ENCODE measurements at places on chromosomes 11 and 22.

DNA sequence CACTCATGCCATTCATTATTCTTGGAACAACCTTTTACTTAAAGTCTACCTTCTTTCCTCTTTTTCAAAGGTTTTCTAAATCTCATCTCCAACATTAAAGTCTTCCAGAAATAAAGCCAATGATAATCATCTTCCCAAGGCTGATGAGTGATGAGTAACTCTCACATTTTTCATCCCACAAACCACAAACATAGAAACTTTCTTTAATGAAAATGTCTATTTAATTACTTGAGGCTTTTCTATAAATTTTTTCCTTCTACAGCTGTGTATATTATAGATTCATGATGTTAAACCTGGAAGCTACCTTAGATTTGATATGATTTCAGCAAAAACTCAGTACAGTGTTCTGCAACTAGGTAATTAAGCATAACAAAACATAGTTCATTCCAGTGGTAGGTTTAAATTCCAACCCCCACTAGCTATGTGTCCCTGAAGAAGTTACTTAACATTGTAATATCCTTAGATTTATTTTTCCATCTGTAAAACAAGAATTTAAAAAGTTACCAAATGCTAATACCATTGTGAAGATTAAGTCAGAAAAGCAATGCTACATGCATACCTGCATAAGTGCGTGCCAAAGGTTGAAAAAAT is 845.4 kb downstream of the KCNA4 start:
- no peak for DNase-seq

- DNase-seq: no peak
These were observed 9.0 kb upstream of the COMT start for GRCh38 chr22:19932367-19933206.

- no peak for DNase-seq
These were observed 758 bp downstream of the LDLRAD3 start for GRCh38 chr11:35944503-35945136.

DNA sequence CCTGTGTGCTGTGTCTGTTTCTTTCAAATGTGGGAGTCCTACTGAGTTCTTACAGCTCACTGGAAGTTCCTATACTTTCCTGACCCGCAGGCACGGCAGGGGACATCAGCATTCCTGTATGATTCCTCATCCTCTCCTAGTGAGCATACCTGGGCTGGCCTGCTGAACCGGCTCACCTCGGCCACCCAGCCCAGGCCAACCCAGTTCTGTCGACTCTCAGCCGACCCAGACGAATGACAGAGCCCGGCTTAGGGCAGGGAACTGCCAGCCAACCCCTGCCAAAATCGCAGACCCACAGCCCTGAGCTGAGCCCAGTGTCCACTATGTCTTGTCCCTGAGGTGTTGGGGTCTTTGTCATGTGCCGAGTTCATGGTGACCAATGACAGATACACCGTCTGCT is 339.7 kb downstream of the BRD1 start:
- no peak for DNase-seq

- no peak for DNase-seq
These were observed 20.3 kb downstream of the PARVG start for GRCh38 chr22:44200855-44201550.

DNA sequence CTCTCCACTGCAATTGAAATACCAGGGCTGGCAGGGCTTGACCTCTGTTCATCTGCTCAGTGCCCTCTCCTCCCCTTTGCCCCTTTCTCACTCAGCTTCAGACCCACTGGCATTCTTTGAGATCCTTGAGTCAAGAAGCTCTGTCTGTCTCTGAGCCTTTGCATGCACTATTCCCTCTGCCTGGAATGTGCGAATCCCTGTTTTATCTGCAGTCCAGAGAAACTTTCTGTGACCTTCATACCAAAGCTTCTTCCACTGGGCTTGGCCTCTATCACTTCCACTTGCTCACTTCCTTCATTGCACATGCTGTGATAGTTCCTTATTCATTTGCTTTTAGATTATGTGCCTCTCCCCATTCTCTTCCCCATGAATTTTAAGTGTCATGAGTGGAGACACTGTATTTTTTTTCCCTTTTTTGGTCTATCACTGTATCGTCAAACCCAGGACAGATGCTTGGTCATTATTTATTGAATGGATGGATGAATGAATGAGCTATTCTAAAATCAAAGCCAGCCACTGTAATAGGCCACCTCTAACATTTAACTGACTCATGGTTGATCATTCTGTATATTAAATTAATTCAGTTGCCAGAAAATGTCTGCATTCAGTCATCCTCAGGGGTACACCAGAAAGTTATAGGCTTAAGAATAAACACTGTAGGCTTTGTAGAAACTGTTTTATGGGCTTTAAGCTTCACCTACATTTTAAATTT is 88.7 kb upstream of the TIMP3 start:
- DNase-seq: no peak

DNA sequence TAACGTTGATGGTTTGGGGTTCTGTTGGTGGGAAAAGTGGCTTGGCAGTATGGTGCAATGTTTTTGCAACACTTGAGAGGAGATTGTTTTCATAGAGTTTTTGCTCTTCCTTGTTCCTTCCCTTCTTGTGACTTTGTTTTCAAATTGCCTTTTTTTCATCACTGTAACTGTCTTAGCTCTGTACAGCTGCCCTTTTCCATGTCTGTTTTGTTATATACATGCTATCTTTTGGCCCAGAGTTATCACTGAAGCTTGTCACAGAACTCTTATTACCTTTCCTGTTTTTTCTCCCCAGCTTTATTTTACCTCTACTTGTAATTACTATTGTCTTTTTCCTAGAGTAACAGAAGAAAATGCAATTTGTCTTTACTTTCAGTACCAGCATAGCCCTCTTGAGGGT is 154.1 kb downstream of the DDX10 start:
- DNase-seq: no peak

- no peak for DNase-seq
These were observed 193.6 kb upstream of the DDI1 start for GRCh38 chr11:103842795-103843194.

GRCh38 chr11:23138761-23139160 is 278.5 kb upstream of the CCDC179 start:
- no peak for DNase-seq

DNA sequence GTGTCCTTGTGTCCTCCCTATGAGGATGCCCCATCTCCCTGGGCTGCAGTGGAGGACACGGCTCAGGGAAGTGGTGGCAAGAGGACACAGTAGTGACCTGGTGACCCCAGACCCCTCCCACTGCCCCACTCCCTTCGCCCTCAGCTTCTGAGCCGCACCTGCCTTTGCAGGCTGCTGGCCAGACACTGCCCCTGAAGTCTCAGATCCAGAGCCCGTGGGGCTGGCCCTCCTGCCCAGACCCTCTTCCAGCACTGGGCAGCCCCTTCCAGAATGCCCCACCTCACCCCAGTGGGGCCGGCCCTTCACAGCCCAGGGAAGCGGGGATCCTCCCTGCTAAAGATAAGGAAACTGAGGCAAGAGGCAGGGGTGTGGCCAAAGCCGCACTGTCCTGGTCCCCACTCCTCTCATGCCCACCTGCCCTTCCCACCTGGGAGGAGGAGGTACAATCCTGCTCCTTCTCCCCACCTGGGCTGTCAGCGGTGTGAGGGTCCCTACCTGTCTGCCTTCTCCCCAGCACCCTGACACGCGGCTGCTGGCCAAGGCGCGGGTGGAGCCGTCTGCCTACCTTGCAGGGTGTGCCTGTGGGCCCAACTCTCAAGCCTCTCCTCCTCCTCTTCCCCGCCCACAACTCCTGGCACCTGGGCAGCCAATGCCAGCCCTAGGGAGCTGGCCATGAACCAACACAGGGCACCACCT is 17.3 kb downstream of the TRPM5 start:
- DNase-seq: no peak

DNA sequence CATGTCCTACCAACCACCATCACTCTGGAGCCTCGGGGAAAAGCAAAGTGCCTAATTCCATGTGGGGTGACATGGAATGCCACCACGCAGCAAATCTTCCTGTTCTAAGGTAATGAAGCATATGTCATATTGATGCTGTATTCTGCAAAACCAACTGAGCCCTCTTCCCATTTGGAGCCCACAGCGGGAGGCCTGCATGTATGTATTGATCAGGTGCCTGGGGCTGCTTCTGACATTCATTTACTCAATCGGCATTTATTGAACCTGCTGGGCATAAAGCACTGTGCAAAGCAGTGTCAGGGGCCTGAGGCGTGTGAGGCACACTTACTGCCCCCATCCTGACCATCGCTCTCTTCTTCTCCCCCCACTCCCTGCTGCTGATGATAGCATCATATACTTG is 39.1 kb downstream of the ANKK1 start:
- no peak for DNase-seq

DNA sequence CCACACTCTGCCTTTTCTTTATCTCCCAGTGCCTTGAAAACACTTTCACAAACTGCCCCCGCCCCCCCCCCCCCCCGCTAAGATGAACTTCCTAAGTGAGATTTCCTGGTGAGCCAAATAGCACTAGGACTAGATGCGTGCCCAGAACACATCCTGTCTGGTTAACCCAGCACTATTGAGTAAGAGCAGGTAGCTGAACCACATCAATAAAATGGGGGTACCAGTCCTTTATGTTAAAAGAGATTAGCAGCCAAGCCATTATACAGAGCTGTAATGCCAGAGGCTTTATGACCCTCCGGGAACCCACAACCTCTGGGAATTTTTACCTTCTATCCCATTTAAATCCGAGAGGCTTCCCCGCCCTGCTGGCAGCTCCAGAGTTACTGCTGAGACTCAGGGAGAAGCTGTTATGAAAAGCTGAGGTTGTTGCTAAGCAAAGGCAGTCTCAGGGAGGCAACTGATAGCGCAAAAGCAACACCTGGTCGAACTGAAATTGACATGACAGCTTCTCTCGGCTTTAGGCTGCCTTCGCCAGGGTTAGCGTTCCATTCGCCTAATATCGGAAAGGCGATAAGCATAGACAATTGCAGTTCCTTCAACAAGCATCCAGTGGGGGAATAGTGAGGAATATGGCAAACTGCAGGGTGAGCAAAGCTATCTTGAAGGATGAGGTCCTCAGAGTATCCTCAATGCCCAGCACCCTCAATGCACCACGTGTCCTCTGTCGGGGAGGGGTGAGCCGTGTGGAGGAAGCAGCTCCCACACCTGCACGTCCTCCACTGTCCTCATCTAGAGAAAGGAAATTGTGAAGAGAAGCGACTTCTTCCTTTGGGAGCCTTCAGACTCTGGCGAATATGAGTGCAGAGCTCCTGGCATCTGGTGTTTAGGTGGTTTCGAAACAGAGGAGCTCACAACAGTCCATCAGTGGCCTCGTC is 977.0 kb downstream of the NTM start:
- DNase-seq: no peak

GRCh38 chr11:113394919-113395318 is 7.3 kb downstream of the ANKK1 start:
- no peak for DNase-seq

GRCh38 chr11:134858783-134859480 is 446.9 kb upstream of the B3GAT1 start:
- no peak for DNase-seq

DNA sequence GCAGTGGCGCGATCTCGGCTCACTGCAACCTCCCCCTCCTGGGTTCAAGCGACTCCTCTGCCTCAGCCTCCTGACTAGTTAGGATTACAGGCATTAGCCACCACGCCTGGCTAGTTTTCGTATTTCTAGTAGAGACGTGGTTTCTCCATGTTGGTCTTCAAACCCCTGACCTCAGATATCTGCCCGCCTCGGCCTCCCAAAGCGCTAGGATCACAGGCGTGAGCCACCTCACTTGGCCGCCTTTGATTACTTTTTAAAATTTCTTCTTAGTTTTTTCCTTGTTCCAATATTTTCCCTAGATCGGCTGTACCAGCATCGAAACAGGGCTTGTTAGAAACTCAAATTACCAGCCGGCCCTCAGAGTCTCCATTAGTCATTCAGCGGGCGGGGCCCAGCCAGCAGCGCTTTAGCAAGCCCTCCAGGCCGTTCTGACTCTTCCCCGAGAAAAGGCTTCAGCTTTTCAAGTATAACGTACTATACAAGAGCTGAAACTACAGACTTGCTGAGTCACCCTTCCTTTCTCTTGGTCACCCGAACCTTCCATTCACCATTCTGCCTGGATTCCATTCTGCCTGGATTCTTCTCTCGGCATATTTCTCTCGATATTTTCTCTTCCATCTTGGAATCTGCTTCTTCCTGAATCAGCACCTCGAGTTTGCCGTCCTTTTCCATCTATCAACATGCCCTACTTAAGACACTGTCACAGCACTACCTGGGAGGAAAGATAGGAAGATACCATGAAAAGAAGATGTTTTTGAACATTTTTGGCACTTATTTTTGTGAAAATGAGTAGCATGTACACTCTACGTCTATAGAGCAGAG is 6.7 kb upstream of the CAPRIN1 start:
- no peak for DNase-seq

GRCh38 chr11:44313761-44314489 is 4.0 kb upstream of the ALX4 start:
- DNase-seq: no peak

GRCh38 chr22:43090130-43090789 is 1.1 kb upstream of the TTLL1 start:
- DNase-seq: peak; percentile 34

DNA sequence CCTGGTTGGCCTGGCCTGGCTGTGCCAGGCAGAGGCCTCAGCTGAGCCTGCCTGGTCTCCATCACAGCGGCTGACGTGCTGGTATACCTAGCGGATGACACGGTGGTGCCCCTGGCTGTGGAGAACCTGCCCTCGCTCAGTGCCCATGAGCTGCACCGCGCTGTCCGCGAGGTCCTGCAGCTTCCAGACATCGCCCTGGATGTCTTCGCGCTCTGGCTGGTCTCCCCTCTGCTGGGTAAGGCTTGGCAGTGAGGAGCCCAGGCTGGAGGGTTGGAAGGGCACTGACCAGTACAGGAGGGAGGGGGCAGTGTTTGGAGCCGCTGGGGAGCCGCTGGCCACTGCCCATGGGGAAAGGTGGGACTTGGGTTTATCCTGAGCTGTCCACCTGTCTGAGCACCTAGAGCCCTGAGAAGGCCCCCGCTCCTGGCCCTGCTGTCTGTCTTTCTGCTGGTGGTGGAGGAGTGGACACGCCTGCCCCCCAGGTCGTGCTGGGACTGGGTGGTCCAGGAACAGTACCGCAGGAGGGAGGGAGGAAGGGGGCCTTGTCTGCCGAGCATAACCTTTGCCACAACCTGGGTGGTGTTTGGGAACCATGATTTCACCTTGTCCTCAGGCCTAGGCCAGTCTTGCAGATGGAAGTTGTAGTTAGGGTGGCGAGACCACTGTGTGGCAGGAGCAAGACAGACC is 3.0 kb downstream of the FRMD8 start:
- no peak for DNase-seq

- DNase-seq: no peak
These were observed 22.9 kb upstream of the FGF3 start for GRCh38 chr11:69841859-69842698.

- no peak for DNase-seq
These were observed 312.2 kb downstream of the BRD1 start for GRCh38 chr22:49515475-49515874.

DNA sequence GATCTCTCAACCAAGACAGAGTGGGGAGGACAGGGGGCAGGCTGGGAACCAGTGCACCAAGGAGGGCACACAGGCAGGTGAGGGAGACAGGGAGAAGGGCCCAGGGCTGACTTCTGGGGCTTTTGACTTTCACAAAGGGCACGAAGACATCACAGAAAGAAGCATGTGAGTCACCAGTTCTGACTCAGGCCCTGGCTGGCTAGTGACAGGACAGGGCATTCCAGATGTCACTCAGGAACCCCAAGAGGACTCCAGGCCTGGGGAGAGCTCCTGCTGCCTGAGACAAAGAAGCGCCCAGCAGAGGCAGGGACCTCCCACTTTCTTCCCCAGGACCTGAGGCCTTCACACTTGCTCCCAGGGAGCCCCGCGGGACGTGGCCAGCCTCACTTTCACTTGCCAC is 497.2 kb downstream of the BUD13 start:
- DNase-seq: no peak

- no peak for DNase-seq
These were observed 87.0 kb downstream of the FAM168A start for GRCh38 chr11:73510877-73511276.
